A375 (cell line): ENCODE measurements at places on chromosomes 7 and 10. TPM values are rescaled to one million over a fixed set of nuclear protein-coding genes. Genes with fewer than 3 reads are reported as not detected.

The PRR15 gene
- 0.15 and 0.21 TPM in 2 replicates for total RNA-seq

The AKR1C4 gene
- not detected in 2 replicates for total RNA-seq

The GAD2 gene
- total RNA-seq = not detected in 2 replicates

The YAE1 gene
- 40.6 and 44.7 TPM in 2 replicates for total RNA-seq

The SLC35B4 gene
- 43.0 and 49.1 TPM in 2 replicates for total RNA-seq

The CLDN4 gene
- total RNA-seq = 6.8 and 8.0 TPM in 2 replicates

The CD36 gene
- not detected in 2 replicates for total RNA-seq

The ITIH5 gene
- total RNA-seq = 0.68 and 2.0 TPM in 2 replicates

The CPED1 gene
- 0.88 and 1.6 TPM in 2 replicates for total RNA-seq

The ASB10 gene
- not detected in 2 replicates for total RNA-seq

The CALHM2 gene
- total RNA-seq = 20.2 and 23.8 TPM in 2 replicates

The CTAGE8 gene
- total RNA-seq = not detected in 2 replicates

The TMEM196 gene
- total RNA-seq = not detected in 2 replicates

The HOXA11 gene
- total RNA-seq = 1.2 TPM in 2 replicates

The GPR26 gene
- total RNA-seq = not detected in 2 replicates

The C10orf62 gene
- 0.15 and 0.56 TPM in 2 replicates for total RNA-seq

The TRDMT1 gene
- total RNA-seq = 3.2 and 5.9 TPM in 2 replicates

The CHAT gene
- not detected in 2 replicates for total RNA-seq
